ENCODE measurements at places on chromosomes 5 and 9.

- no peak for DNase-seq
Measured at GRCh38 chr9:35687306-35687705, 2.4 kb downstream of the TPM2 start.

DNA sequence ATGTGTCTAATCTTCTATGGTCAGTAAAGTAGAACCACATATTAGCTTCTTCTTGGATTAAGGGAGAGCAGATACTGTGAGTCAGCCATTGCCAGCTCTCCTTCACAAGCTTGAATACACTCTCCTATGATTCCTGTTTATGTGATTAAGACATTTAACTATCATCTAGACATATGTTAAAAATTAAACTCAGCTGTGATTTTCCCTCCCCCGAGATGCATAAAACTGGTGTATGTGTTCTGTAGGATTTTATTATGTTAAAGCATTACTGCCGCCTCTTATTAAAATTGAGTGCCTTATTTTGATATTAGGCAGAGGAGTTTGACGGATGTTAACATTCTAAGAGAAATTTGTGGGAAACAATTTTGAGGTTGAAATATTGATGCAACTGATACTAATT, 114.6 kb downstream of the ACTBL2 start:
- DNase-seq: no peak

GRCh38 chr5:173625673-173626504, 9.4 kb upstream of the BOD1 start:
- no peak for DNase-seq

- DNase-seq: no peak
Measured at GRCh38 chr9:107274096-107274495, 9.0 kb upstream of the RAD23B start.

DNA sequence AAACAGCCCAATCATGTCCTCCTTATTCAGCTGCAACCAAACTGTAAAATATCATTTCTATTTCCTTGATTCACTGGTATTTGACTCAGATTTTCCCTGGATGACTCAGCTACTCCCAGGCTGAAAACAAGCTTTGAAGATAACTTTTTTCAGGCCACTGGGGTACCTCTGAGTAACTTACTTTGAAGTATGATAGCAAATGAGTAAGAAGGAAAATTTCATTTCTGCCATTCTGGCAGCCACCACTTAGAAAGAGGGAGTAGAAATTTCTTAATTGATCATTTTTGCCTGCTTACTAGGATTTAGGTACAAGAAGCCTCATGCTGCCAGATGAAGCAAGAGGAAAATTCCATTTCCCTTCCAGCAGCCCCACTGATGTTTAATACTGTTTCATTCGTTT, 247.4 kb downstream of the PRELID2 start:
- DNase-seq: no peak

- DNase-seq: no peak
Measured at GRCh38 chr5:68689010-68689409, 404.8 kb upstream of the SLC30A5 start.

DNA sequence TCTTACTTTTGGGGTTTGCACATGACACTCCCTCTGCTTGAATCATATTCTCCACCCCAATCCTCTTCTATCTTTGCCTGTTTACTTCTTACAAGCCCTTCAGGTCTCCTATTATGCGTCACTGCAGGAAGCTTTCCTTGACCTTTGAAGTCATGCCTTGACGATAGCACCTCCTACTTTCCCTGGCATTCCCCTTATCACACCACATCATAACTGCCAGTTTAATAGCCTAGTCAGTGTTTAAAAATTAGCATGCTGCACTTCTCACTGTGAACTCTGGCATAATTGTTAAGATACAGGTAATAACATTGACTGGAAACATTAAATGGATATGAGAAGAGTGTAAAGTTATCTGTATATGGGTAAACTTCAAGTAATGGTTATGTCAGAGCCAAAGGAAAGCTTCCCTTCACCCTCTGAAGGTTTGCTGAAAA, 37.1 kb upstream of the CEP120 start:
- DNase-seq: no peak

DNA sequence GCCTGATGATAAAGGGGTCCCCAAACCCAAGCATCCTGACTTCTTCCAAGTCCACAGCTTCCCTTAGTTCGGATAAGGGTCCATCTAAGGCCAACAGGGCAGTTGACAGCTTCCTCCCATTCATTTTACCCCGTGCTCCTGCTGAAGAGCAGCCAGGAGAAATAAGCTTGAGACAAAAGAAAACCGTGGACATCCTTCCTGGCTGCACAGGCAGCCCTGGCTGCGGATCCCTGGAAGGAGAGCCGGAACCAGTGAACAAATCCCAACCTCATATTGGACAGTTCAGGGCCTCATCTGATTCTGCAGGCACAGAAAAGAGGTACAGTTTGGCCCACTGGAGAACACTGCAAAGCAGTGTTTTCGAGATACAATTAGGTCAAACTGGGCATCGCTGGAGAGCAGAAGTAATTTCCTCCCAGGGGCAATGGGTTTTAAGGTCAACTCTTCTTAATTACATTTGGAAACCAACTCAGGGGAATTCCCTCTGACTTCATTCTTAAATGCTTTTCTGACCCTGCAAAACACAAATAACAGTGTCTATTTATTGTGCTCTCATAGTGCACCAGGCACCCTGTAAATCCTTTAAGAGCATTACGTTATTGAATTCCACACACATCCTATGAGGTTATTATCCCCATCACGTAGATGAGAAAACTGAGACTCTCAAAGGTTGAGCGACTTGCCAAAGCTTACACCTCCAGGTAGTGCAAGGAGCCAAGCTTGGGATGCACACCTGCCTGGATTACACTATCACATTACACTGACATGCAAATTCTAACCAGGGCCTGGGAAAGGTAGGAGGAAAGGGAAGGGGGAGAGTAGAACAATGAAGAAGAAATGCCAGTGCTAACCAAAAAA, 21.2 kb downstream of the ADAM19 start:
- no peak for DNase-seq

- DNase-seq: no peak
Measured at GRCh38 chr9:16368237-16369087, 502.0 kb downstream of the BNC2 start.

DNA sequence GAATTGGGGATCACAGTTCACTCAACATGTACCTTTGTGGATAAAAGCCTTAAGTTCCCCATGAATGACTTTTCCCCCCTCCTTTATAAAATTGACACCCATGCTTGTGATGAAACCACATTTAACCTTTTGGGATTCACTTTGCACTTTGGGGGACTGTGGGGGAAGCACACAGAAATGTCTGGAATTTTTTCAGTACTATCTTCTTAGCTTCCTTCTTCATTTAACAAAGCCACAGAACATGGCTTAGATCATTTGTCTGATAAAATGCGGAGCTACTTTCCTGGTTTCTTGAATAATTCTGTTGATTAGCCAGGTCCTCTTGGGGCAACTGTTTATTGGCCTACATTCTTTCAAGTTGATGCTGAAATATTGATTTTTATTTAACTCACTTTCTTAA, 29.9 kb downstream of the TNFSF15 start:
- no peak for DNase-seq

- no peak for DNase-seq
Measured at GRCh38 chr5:111301264-111301663, 77.1 kb downstream of the CAMK4 start.

- DNase-seq: no peak
Measured at GRCh38 chr9:97895695-97896332, 26.5 kb downstream of the TRMO start.

DNA sequence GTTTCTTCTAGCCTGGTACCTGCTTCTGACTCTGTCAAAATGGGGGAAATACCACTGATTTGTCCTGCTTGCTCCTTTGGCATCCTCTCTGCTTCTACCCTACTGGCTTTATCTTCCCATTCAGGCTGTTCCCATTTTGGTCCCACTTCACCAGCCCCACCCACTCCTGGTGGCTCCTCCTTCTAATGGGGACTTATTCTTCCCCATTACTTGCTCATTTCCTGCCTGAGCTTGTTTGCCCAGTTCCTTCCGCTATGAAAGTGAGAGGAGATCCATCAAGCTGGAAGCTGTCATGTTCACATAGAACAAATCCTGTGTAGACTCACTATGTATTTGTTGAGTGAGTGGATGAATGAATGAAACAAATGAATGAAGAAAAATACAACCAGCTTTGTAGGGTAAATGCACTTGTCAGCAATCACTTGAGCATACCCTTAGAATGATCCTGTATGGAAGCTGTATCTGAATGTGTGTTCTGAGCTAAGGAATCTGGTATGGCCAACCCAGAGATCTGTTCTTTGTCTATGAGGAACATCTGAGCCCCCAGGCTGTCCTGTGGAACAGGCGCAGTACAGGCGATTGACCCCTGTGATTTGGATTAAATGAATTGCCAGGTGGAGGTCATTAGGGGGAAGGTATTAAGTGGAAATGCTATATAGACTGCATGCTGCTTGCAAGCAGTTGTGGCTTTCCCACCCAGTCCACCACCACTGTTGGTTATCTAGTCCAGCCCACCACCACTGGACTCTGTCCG, 89.5 kb downstream of the APBA1 start:
- DNase-seq: no peak

DNA sequence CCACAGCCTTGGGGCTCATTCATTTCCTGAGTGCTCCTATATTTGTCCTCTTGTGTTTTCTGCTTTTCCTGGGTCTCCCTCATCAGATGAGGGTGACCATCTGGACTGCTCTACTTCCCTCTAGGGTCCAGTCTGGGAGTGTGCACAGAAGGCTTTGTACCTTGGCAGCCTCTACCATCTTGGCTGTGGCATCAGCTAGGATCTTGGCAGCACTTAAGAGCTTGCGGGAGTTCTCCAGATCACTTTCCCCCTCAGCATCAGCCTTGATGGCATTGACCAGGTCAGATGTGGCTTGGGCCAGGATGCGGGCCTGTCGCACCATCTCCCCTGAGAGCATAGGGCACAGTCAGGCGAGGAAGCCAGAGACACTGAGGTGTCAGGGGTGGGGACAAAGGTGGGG, 15.8 kb downstream of the TLN1 start:
- no peak for DNase-seq

DNA sequence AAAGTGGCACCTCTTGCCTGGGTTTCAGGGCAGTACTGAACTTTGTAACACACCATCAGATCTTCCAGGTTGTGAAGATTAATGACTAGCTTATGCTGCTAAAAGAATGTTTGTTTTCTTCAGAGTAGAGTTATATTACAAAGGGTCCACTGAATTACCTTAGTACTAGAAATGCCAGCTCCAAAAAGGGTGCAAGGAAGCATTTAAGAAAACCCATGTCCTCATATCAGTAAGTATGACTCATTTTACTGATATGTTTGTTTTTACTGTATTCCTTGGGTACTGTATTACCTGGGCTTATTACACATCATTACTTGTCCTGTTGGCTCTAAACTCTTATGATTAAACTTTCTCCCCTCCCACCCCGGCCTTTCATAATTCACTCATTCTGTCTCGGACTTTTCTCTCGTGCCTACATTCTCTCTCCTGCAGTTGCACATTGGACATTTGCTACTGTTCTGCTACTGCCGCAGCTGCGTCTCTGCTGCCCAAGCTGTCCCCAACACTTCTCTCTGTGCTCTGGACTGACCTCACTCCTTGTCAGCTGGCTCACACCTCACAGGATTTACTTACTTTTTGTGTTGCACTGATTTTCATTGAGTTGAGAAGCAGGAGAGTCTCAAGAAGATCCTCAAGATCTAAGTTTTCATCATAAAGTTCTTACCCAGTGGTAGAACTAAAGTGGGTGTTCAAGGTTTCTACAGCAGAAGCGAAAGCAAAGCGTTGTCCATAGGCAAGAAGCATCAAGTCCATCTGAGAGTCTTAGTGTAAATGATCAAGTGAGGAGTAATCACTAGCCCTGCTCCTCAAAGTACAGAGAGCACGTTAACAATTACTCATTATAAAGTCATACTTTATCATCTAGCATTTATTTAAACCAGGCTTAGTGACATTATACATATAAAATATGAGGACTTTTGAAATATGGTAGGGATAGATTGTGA, 53.2 kb upstream of the C9orf72 start:
- no peak for DNase-seq

DNA sequence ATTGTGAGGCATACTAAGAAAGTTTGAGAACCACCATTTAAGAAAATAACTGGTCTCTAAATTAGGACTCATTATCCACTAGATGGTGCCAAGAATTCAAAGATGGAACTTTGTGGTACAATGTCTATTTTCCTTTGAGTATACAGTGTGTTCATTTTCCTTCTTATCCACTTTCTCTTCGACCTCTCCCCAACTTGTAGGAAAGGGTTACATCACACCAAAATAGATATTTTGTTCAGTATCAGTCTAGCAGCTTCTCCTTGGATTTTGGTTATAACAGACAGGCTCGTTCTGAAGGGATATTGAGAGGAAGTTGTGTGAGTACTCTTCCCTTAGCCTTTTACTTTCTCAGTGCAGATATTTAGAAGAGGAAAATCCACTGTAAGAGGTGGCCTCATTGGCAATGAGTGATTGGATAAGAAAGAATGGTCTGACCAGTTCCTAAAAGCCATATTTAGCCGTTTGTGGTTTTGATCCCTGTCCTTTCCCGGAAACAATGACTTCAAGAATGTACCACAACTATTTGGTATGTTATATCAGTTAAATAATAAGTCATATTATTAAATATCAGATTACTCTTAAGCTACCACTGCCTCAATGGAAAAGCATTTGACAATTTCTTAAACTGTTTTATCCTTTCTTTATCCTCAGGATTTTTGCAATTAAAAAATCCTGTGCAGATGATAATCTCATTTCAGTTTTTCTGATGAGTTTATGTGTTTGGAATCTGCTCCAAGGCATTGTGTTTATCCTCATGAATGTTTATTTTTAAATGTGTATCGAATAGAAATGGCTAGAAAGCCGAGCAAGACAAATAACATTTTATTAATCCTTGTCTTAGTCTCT, 69.0 kb upstream of the GRAMD2B start:
- DNase-seq: no peak

DNA sequence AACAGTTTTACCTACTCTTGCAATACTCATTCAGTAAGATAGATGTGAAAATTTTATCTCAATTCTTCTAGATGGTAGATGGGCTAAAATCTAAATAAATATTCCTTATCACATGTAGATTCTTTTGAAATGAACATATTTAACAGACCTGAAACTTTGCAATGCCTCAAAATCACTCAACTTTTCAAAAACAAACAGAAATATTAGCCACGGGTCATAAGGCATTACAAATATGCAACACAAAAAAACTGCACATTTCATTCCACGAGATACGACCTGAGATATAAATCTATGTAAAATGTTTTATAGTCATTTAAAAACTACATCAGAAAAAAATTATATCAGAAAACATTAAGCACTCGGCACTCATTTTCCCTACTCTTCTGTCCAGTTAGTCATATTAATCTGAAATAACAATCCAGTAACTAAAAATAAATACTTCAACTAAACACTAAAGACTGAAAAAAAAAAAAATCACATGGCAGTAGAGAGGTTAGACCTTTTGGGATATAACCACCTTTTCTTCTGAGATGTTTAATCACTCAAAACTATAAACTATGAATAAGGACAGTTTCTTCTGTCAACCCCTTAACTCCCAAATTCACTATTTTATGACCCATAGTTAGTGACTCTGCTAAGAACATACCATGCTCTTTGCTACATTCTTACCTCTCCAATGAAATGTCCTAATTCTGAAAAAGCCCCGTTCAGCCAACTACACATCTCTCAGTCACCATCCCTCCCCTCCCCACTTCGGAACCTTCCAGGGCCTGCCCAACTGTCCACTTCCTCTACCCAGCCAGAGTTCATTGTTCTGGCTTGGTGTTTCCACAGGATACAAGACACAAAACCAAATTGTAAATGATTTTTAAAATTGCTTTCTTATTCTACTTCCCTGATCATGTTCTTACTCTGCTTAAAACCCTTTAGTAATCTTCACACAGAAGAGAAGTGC, 6.4 kb downstream of the HOMER1 start:
- no peak for DNase-seq

Data from stimulated activated CD8-positive, alpha-beta memory T cell treated with anti-CD3 and anti-CD28 coated beads, Interleukin-2, amount 100 ng/mL, for 1 hour (primary cell).